Muscle of back (tissue), 13 donors: ENCODE measurements at places on chromosomes 3 and 15. TPM values are rescaled to one million over a fixed set of nuclear protein-coding genes. Genes with fewer than 3 reads are reported as not detected.

The CHRM5 gene
- polyA plus RNA-seq = 0.03 TPM

The SLC27A2 gene
- polyA plus RNA-seq = 0.16 TPM

The SRPRB gene
- polyA plus RNA-seq = 33.5 TPM

The NBEAL2 gene
- polyA plus RNA-seq = 17.1 TPM

The UACA gene
- 155 TPM for polyA plus RNA-seq

The SLC6A1 gene
- polyA plus RNA-seq = 2.7 TPM

The COL6A6 gene
- 81.7 TPM for polyA plus RNA-seq

The TMCO5A gene
- polyA plus RNA-seq = not detected

The LYSMD2 gene
- 9.9 TPM for polyA plus RNA-seq

The LRTM1 gene
- 79.2 TPM for polyA plus RNA-seq

DNA sequence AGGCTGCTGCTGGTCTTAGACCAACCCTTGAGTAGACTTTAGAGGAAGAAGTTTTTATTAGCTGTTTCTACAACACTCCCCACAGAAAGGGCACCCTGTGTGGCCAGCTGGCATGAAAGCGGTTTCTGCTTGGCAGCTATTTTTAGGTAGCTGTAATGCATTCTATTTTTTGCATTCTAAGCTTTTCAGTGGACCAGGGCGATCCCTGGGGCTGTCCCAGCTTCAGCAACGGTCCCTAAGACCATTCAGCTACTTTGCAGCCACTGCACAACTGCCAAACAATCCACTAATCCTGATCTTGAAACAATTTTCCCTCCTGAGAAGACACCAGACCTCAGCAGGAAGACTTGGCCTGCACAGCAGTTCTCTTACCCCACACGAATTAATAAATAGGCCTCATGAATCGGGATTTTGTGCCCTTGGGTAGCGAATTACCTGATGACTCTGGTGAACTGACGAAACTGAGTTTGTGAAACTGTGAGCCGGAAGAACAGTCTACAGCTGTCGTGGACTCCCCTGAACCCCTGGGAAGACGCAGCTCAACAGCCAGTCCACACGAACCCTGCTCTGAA is 14.6 kb upstream of the TFRC start:
- DNase-seq = peak; percentile 42

- no peak for DNase-seq
Observed at GRCh38 chr3:28547677-28548076, 199.1 kb upstream of the AZI2 start.

- no peak for DNase-seq
Observed at GRCh38 chr15:50425219-50425618, 1.0 kb downstream of the USP8 start.

DNA sequence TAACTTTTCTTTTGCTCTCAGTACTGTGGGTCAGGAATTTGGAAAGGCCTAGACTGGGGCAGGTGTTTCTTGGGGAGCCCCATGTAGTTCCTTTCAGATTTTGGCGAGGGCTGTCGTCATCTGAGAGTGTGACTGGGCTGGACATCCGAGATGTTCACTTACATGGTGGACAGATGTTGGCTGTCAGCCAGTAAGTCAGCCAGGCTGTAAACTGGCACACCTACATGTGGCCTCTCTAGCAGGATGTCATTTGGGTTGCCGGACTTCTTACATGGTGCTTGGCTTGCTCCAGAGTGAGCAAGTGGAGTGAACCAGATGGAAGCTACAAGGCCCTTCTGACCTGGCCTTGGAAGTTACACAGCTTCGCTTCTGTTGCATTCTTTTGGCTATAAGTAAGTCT is 20.7 kb downstream of the TATDN2 start:
- no peak for DNase-seq

DNA sequence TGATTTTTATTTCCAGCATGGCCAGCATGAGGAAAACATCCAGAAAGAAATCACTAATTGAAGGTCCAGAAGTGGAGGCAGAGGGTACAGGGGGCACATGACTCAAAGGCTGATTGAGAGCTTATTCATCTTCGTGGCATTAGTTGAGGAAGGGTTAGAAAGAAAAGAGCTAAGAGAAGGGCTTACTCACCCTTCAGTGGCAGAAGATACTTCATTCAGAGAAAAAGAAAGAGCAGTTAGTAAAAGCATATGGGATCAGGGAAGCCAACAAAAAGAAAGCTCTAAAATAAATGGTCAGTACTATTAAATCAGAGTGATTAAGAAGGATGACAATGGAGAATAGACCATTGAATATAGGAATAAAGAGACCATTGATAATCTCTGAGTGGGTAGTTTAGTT is 25.2 kb downstream of the GAP43 start:
- no peak for DNase-seq

GRCh38 chr3:89521328-89521727 is 413.9 kb downstream of the EPHA3 start:
- DNase-seq = peak; percentile 36

DNA sequence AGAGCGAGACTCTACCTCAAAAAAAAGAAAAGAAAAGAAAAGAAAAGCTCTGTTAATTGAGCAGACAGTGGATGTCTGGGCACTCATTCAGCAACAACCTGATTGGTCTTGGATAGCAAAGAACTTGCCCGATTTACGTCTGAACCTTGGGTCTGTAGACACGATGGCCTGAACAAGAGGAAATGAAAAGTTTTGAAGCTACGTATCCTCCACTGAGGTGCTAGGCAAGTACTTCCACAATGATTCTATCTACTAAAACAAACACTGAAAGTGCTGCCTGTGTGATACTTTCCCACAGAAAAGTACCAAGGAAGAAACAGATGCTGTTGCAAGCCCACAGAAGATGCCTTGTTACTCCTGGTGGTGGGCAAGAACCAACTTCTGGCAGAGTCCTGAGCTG is 21.8 kb upstream of the MUSTN1 start:
- no peak for DNase-seq

GRCh38 chr3:71101626-71102025 is 481.9 kb downstream of the FOXP1 start:
- DNase-seq = peak; percentile 37

DNA sequence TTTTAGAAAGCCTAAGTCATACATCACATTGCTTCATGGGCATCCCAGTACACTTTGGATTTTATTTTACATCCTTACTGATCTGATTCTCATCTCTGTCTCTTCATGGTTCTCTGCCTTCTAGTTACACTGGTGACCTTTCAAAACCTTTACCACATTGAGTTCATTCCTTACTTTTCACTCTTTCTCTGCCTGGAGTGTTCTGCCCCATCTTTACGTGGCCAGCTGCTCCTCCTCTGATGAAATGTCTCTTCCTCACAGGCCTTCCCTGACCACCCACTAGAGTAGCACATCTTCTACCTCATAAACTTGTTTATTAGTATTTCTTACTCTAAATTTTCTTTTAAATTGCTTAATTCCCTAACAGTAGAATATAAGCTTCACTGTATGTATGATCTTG is 17.7 kb downstream of the CTNNB1 start:
- DNase-seq = no peak

DNA sequence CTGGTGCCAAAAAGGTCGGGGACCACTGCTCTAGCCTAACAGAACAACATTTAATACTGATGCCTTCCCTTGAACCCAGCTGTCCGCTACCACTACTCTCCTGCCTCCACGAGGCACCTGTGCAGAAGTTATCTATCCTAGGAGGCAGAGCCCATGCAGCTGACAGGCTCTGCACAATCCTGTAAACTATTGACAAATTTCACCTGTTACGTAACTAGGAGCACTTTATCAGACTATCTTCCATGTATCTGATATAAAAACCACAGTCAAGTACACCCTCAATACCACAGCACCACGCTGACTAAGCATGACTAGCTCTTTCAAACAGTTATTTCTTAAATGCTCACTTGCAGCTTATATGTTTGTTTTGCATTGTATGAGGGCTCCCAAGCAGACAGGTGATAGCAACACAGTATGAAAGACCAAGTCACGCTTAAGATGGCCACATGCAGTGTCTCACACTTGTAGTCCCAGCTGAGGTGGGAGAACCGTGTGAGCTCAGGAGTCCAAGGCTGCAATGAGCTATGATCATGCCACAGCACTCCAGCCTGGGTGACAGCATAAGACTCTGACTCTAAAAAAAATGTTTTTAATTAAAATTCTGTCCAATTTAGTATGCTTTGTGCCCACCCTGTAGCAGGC is 4.5 kb upstream of the IL17RC start:
- no peak for DNase-seq

GRCh38 chr15:85889956-85890619 is 95.4 kb upstream of the KLHL25 start:
- no peak for DNase-seq

GRCh38 chr3:6168256-6168655 is 692.7 kb upstream of the GRM7 start:
- no peak for DNase-seq

GRCh38 chr3:39101022-39101689 is 6.3 kb downstream of the GORASP1 start:
- DNase-seq = no peak
